ENCODE measurements at places on chromosomes 6 and 20.

GRCh38 chr6:21164768-21165326 lies 428.7 kb upstream of the SOX4 start:
- no peak for DNase-seq

DNA sequence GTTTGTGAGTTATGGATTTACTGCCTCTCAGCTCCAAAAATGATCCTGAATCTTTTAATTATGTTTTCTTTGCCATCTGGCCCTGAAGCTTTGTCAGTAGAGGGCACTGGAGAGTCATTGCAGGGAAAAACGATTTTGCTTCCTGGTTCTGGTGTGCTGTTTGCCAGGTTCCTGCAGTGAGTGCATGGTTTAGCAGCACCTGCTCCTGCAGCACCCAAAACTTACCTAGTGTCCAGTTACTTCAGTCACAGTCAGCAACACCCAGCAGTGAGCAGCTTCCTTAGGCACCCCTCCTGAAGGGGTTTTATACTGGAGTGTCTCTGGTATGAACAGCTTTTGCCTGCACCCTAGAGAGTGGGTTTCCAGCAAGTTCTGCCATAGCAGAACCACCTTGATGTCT lies 6.0 kb upstream of the TRIM26 start:
- DNase-seq, result peak; percentile 58

DNA sequence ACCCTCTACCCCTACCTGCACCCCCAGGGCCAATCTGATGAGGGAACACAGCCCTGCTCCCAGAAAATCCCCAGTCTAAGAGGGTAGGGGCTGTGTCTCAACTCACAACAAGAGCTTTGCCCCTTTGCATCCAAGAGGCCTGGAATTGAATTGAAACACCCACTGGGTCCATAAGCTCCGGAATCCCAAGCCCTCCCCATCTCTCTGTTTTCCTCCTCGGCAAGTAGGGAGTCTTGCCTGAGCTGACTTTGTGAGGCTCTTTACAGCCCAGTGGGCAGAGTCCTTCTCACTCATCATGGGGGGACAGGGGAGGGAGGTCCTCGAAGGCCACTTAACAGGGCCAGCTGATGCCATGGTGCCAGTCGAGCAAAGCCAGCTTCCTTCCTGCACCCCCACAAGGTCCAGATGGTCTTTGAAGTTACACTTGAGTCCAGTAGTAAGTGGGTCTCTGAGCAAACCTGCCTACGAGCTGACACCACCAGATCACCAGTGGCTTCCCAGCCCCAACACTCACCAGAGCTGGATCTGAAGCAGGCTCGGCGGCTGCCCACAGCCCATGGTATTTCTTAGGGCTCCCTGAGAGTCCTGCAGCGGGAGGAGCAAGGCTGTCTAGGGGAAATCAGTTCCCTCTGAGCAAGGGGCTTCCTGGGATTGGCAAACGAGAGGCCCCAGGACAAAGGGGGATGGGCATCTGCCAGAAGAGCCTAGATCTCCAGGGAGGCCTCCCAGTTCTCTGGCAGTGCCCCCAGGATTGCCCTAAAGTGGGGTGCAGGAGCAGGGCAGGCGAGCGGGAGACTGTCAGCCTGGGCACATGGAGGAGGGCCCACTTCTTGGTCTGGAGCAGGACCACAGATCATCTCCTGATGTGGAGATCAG lies 144.5 kb downstream of the VEGFA start:
- DNase-seq, result no peak

DNA sequence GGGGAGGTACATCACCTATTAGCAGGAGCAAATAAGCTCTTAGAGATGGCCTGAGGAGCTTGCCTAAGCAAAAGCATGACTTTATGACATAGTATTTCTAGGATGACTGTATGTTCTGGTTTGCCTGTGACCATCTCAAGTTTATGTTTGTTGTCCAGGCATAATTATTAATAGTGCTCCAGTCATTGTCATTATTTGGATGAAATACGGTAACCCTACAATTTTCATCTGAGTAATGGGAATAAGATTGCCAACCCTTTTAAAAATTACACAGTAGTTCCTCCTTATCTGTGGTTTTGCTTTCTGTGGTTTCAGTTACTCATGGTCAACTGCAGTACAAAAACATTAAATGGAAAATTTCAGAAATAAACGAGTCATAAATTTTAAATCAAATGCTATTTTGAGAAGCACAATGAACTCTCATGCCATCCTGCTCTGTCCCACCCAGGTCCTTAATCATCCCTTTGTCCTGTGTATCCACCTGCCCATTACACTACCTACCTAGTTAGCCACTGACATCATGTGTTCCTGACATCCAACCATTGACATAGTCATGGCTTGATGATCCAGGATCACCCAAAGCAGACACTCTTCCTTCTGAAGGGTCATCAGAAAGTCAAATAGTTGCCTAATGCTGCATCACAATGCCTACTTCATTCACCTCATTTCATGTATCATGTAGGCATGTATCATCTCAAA lies 27.0 kb upstream of the TFB1M start:
- DNase-seq, result no peak

DNA sequence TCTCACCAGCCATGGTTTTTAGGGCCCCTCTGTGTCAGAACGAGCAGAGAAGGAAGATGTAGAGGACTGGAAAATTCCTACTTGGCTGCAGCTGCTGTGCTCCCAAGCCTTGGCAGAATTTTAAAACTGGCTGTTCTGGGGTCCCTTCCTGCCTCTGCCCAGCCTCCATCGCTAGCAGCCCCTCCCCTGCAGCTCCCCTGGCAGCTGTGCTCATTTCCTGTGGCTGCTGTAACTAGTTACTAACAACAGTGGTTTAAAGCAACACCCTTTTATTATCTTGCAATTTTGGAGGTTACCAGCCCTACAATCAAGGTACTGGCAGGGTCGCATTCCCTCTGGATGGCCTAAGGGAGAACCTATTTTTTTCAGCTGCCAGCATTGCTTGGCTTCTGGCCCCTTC lies 3.7 kb upstream of the CST11 start:
- no peak for DNase-seq

GRCh38 chr6:166201878-166202277 lies 34.2 kb upstream of the TBXT start:
- no peak for DNase-seq

- no peak for DNase-seq
Observed at GRCh38 chr6:16568128-16568527, 193.1 kb downstream of the ATXN1 start.

DNA sequence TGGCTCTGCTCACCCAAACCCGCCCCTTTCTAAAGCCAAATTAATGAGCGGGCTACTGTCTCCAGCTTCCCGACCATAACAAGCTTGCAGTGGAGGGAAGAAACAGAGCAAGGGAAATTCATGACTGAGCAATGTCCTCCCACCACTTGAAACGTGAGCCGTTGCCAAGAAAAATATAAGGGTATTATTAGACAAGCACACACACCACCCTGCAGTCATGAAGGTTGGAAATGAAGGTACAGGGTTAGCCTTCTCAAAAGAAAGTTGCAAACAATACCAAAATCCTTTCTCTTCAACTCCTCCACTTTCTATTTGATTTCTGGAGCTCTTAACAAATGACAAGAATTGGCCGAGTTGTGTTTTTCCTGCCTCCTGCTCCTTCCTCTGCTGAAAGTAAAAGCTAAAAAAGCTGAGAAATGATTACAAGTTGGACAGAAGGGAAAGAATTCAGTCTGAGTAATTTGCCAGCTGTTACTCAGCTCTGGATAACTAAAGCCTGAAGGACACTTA lies 151.1 kb upstream of the B3GAT2 start:
- peak; percentile 48 for DNase-seq

DNA sequence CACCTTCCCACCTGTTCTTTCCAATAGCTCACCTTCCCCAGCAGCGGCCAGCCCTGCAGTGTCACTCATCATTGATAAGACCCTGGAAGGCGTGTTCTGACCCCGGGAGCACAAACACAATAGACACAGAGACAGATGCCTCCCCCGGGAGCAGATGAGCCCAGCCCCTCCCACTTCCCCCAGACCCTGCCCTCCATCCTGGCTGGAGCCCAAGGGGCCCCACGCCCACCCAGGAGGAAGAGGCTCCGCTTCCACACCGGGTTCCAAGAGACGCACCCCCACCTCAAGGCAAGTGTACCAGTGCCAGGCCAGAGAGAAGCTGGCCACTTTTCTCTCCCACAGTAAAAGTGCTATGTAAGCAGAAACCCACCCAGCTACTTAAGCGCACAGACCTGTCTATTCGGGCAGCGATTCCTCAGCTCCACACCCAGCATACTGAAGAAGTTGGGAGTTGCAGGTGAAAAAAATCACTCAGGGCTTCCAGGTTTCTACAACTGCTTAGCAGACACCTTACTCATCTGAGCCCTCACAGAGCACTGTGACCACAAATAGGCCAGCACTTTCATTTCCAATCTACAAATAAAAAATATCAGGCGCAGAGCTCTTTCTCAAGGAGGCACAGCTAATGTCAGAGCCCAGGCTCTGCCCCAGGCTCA lies 93.4 kb upstream of the NXT1 start:
- DNase-seq, result no peak

GRCh38 chr6:100237821-100238220 lies 226.9 kb downstream of the SIM1 start:
- DNase-seq, result no peak

- no peak for DNase-seq
Observed at GRCh38 chr6:147869201-147869600, 360.7 kb downstream of the SAMD5 start.

DNA sequence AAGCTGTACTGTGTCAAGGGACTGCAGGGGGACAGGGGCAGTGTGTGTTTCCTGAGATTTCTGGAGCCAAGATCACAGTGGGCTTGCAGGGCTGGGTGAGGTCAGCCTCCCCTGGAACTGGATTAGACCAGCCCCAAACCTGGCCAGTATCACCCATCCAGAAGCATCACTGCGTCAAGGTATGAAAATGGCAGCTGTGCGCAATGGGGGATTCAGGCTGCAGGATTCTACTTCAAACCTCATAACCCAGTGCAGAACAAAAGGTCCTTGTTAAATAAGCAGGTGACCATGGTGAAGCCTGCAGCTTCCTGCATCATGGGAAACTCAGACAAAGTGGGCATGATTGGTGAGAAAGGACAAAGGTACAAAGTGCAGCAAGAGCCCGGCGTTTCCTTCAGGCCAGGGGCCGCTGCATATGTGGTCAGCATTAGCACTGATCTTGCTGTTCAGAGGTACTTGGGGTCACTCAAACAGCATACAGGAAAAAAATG lies 33.4 kb downstream of the TRAF3IP2 start:
- no peak for DNase-seq

- DNase-seq, result no peak
Observed at GRCh38 chr6:160036790-160037206, 67.9 kb downstream of the IGF2R start.

- DNase-seq, result no peak
Observed at GRCh38 chr6:3013486-3013885, 13.8 kb downstream of the NQO2 start.

GRCh38 chr6:423799-424345 lies 32.3 kb downstream of the IRF4 start:
- DNase-seq, result no peak

- DNase-seq, result no peak
Observed at GRCh38 chr20:59559024-59559817, 45.1 kb upstream of the PHACTR3 start.

GRCh38 chr6:120873125-120873865 lies 461.0 kb downstream of the TBC1D32 start:
- DNase-seq, result no peak
